WTC11 (cell line): ENCODE measurements at places on chromosomes 3 and 15.

DNA sequence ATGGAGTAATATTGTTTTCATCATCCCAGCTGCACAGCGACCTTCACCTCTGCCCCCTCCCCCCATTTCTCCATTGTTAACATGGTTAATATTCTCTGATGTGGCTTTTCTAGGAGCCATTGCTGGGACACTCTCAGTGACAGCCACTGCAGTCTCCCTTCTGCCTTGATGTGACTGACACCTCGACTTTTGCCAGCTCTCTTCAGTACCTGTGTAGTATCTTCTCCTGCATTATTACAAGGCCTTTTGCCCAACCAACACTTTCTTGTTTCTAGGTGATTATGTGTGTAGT lies 179.8 kb downstream of the CLSTN2 start:
- no peak overlapping the region for H3K27ac ChIP-seq
- no peak for DNase-seq
- no peaks in the 10 kb centered on the region for H3K36me3 ChIP-seq
- no peak overlapping the region for H3K4me3 ChIP-seq

DNA sequence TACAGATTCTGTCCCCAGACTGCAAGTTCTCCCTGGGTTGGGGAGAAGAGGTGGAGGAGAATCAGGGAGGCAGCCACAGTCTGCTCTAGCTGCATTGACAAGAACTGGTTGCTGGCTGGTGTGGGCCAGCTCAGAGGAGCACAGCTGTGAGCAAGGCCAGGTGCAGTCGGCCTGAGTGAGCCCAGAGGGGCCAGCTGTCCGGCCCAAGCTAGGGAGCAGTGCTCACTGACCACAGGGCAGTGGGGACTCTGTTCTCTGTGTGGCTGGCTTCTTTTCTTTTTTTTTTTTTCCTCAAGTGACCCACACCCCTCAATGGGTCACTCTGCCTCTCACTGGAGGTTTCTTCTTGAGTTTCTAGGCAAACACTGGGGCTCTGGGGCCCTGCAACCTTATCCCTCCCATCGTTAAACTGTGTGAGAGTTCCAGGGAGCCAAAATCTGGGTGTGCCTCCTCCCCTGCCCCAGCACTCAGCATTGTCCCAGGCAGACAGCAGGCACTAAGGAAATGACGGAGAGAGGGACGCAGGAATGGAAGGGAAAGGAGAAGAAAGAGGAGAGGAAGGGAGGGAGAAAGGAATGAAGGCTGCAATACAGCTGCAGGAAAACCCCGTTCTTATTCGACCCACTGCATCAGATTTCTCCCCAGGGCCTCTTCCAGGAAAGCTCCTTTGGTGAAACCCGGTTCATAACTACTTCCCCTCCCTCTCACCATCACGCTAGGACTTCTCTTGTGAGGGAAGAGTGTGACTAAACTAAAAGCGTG lies 37.7 kb upstream of the HES1 start:
- peaks cover 23% of the 10 kb centered on the region for H3K4me1 ChIP-seq
- H3K4me3 ChIP-seq = no peak overlapping the region
- no peaks in the 10 kb centered on the region for H3K36me3 ChIP-seq
- no peak overlapping the region for H3K27ac ChIP-seq
- H3K27me3 ChIP-seq = peaks cover 6% of the 10 kb centered on the region

DNA sequence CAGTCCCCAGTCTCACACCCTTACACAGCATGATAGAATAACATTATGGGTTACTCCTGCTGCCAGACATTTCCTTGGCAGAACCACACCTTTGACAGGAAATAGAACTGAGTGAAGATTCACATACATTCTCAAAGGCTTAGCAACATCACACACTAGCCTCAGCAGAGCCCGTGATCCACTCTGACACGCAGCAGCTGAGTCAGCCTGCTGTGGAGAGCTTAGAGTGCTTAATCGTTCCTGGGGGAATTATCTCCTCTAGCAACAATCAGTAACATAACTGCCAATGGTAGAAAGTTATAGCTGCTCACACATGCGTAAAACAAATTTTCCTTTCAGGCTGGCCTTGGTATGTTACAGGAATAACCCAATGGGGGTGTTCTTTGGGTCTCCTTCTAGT lies 382.1 kb downstream of the GAP43 start:
- peaks cover 16% of the 10 kb centered on the region for H3K4me1 ChIP-seq
- no peak overlapping the region for H3K27ac ChIP-seq
- no peaks in the 10 kb centered on the region for H3K36me3 ChIP-seq
- no peak for DNase-seq

DNA sequence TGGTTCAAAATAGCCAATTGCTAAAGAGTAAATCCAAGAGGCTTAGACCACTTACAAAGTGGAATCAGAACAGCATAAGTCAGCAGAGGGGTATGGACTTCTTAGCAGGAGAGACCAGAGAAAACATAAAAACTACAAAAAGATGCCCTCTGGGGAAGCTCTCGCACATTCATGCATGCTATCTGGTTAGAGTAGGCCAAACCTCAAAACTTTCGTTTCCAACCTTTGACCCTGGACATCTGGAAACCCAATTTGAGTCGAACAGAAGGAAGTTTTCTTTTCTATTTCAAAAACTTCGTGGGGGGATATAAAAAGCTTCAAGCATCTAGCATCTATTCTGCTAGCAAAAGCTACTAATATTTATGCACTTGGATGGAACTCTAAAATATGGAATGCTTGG lies 523.9 kb upstream of the AGTR1 start:
- no peak overlapping the region for H3K4me3 ChIP-seq
- H3K27ac ChIP-seq = no peak overlapping the region
- no peaks in the 10 kb centered on the region for H3K27me3 ChIP-seq
- H3K4me1 ChIP-seq = peaks cover 4% of the 10 kb centered on the region
- no peak for DNase-seq

GRCh38 chr15:89370120-89370977 lies 35.7 kb upstream of the POLG start:
- H3K4me3 ChIP-seq = peak overlapping the region; percentile 53
- DNase-seq = peak; percentile 78
- H3K27me3 ChIP-seq = peaks cover 99% of the 10 kb centered on the region
- peaks cover 45% of the 10 kb centered on the region for H3K4me1 ChIP-seq
- no peak overlapping the region for H3K27ac ChIP-seq

DNA sequence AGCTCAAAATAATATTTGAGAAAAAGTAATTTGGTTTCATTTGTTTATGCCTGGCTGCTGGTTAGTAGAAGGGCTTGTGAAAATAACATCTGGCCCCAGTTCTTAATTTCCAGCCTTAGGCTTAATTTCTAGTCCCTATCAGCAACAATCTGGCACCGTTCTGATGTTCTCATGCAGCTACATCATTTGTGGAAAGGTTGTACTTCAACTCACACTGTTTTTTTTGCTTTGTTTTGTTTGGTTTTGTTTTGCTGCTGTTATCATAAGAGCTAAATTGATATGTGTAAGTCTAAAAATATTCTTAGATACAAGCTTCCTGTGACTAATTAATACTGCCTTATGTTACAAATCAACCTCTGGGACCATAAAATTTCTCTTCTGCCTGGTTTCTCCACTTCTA lies 8.9 kb downstream of the CPA3 start:
- H3K27ac ChIP-seq = no peak overlapping the region
- no peaks in the 10 kb centered on the region for H3K27me3 ChIP-seq
- no peak overlapping the region for H3K4me3 ChIP-seq

DNA sequence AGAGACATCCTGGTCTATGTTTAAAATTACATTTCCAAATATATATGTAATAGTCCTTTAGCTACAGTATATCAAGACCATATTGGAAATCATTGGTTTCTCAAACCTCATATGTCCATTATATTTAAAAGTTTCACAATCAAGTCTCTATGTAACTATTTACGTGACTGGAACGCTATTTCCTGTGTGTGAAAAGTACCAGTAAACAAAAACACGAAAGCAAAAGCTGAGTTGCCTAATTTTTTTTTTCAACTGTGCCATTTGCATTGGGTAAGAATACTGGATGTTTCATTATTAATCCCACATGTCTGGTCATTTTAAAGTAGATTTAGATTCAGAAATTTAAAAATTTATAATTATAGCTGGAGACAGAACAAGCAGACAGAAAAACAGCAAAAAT lies 381.4 kb downstream of the TBC1D5 start:
- H3K4me1 ChIP-seq = peaks cover 9% of the 10 kb centered on the region
- no peak overlapping the region for H3K27ac ChIP-seq
- no peak overlapping the region for H3K4me3 ChIP-seq
- no peaks in the 10 kb centered on the region for H3K27me3 ChIP-seq

GRCh38 chr15:83200162-83200561 lies 7.5 kb downstream of the HDGFL3 start:
- no peak overlapping the region for H3K4me3 ChIP-seq
- H3K27me3 ChIP-seq = no peaks in the 10 kb centered on the region
- no peak for DNase-seq
- H3K36me3 ChIP-seq = no peaks in the 10 kb centered on the region
- H3K27ac ChIP-seq = no peak overlapping the region

DNA sequence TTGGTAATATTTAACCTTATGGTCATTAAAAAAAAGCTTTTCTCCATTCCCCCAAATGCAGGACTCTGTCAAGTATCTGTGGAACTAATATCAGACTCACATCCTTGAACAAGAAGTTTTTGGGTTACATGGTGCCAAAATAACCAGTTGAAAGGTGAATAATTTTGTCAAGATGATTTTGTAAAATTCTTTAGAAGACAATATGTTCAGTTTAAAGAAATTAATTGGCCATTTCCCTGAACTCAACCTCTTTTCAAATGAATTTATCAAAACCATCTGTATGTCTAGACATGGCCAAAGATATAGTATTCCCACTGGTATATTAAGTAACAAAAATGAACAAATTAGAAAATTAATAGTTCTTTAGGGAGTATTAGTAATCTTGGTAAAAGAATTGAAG lies 280.5 kb downstream of the MBNL1 start:
- no peaks in the 10 kb centered on the region for H3K36me3 ChIP-seq
- H3K4me3 ChIP-seq = no peak overlapping the region
- no peaks in the 10 kb centered on the region for H3K4me1 ChIP-seq
- H3K27ac ChIP-seq = no peak overlapping the region

- no peak for DNase-seq
- H3K27me3 ChIP-seq = peaks cover 28% of the 10 kb centered on the region
- peaks cover 17% of the 10 kb centered on the region for H3K36me3 ChIP-seq
- H3K4me1 ChIP-seq = peaks cover 14% of the 10 kb centered on the region
- H3K4me3 ChIP-seq = peak overlapping the region; percentile 11; the same call in 1 of the 2 replicates
- H3K27ac ChIP-seq = no peak overlapping the region
These were observed 51.5 kb downstream of the IL12A start for GRCh38 chr3:160040181-160040580.

DNA sequence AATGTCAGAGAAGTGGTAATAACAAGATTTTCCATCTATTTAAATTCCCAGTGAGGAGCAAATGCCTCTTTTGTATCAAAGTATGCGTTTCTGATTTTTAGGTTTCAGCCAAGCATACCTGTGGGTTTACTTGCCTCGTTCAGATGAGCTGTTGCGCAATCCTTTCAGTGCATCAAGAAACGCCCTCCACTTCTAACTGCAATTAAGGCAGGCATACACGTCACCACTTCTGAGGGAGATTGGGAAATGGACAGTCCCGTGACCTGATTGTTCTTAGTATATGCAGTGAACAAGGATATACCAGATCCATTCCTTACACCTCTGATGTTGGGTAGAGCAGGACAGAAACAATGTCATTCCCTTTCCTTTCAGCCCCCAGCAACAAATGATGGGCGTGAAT lies 219.0 kb downstream of the ITPR1 start:
- no peaks in the 10 kb centered on the region for H3K27me3 ChIP-seq
- H3K27ac ChIP-seq = no peak overlapping the region
- H3K4me1 ChIP-seq = peaks cover 46% of the 10 kb centered on the region
- H3K36me3 ChIP-seq = peaks cover 2% of the 10 kb centered on the region
- no peak overlapping the region for H3K4me3 ChIP-seq

DNA sequence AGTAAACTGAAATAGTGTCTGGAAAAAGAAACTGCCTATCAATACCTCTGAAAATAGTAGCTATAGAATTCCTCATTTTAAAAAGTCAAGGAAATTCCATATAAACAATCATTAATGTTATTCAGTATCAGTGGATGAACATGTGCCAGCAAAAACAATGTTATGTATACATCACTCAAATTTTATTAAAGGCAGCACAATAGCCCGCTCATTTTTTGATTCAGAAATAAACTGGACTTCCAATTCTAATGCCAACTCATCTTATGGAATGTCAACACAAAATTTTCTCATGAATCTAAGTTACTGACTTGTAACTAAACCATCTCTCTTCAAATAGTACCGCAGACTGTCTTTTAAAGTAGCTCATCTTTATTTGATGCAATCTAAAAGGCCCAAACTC lies 19.0 kb downstream of the THBS1 start:
- H3K4me1 ChIP-seq = peaks cover 13% of the 10 kb centered on the region
- H3K36me3 ChIP-seq = peaks cover 15% of the 10 kb centered on the region
- no peaks in the 10 kb centered on the region for H3K27me3 ChIP-seq
